G401 (cell line): ENCODE measurements at places on chromosomes 2 and 18. TPM values are rescaled to one million over a fixed set of nuclear protein-coding genes. Genes with fewer than 3 reads are reported as not detected.

Gene NLRC4
- not detected in 2 replicates for total RNA-seq

GRCh38 chr2:144239306-144239705, 280.6 kb downstream of the ZEB2 start:
- DNase-seq = no peak

Gene AGXT
- total RNA-seq = not detected in 2 replicates

GRCh38 chr2:185181901-185182300, 556.7 kb upstream of the FSIP2 start:
- no peak for DNase-seq
